NCI-H187 treated with DMSO at 0.1 percent for 48 hours (cell line): ENCODE measurements at places on chromosomes 1 and 21.

DNA sequence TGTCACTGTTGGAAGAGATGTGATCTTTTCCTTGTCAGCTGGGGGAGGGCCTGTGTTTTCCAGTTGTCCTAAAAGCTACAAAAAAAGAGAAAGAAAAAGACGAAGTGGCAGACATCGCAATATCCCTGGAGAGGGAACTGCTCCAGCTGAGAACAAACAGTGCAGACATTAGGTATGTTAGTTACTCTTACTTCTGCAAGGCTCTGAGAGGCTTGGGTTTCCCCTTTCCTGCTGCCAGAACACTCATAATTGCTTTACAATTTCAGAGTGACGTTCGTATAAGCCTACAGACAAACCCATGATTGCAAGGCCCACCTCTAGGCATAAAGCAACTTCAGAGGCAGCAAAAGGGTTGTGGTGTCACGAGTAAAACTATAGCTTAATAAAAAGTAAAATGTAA lies 31.1 kb downstream of the CD160 start:
- DNase-seq = no peak

- no peak for DNase-seq
Observed at GRCh38 chr21:22225299-22225698, 1227.1 kb downstream of the NCAM2 start.

DNA sequence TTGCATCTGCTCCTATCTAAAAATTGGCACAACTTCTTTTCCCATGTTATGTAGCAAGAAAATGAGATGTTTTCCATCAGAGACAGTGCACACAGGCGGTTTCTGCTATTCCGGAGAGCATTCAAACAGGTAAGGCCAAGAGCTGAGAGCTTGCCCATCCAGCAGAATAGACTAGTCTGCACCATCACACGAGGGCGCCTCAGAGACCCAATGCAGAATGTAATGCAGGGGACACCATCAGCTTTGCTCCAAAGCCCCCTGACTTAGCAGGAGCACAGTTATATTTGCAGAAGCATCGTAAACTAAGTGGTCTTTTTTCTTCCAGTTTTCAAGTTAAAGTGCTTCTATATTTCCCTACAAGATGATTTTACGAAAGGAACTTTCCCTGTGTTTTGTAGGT lies 4.7 kb downstream of the IL24 start:
- DNase-seq = no peak

DNA sequence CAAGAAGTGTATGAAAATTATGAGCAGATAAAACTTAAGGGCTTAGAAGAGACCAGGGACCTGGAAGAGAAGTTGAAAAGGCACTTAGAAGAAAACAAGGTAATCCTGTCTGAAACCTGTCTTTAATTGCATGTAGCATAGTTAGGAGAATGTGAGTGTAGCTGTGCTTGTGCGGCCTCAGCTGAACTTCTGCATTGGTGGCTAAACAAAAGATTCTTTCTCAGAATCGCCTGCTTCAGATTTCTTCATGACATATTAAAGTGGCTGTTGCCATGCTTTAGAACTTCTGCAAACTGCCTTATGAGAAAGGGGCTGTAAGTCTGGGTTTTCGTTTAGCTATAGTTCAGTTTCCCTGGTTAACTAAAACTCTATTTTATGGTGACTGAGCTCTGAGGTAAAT lies 94.5 kb downstream of the VPS26C start:
- no peak for DNase-seq

DNA sequence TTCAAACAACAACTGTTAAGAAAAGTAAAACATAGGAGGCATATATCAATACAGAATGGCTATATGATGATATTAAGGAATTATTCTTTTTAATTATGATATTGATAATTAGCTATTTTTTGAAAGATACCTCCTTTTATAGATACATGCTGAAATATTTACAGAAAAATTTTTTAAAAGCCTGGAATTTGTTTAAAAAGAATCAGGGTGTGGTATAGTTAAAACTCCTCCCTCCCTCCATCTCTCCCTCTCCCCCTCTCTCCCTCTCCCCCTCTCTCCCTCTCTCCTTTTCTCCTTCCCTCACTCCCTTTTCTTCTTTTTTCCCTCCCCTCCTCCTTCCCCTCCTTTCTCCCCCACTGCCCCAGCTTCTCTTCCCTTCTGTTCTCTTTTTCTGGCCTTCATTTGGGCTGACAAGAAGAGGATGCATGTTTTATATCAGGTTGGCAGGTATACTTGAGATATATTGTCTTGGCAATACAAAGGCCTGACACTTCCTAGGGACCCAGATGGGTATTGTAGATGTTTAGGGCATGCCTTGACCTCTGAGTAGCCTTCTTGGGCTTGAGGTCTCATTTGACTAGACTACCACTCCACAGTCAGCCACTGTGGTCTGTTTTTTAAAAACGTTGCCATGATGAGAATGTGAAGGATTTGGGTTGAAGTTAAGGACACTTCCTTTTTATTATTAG lies 124.5 kb downstream of the FGGY start:
- no peak for DNase-seq

- no peak for DNase-seq
Observed at GRCh38 chr1:51327386-51327785, 3.0 kb downstream of the TTC39A start.

DNA sequence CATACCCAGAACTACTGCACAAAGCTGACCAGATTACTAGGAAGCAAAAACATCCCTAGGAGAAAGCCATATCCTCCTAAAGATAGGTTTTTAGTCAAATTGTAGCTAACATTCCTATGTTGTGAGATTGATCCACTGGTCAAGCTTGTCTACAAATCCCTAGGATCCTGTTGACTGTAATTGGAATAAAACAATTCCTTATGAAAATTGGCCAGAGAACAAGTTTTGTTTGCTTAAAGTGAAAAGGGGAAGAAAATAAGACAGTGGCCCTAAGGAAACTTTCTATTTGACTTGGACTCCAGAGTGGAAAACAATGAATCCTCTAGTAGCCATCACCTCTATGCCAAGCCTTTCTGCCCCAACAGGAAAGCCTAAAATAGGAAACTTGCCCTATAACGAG lies 645.2 kb upstream of the USP24 start:
- DNase-seq = no peak

DNA sequence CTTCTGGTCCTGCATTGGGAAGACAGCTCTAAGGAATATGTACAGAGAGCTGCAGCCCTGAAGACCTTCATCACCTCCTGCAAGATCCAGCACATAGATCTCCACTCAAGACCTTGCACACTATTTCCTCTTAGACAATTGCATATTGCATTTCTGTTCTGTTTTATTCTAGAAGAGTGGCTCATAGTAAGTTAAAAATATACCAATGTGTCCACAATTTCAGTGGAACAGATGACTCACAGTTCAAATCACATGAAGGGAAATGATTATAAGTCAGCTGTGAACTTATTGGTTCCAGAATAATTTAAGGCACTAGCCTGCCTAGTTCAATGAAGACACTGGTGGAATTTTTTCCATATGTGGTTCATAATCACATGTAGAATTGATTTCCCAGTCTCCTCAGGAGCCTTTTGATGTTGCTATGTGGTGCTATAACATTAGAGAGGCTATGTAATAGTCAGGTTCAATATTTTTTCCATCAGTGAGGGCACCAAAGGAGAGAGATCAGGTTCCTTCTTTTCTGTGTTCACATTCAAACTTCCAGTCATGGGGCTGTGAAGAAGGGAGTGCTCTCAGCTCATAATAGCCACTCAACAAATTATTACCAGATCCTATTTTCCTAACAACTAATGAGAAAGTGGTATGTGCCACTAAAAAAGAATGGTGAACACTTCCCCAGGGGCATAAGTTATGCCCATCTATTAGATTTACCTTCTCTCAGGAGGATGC lies 9.8 kb upstream of the AK5 start:
- DNase-seq = no peak

DNA sequence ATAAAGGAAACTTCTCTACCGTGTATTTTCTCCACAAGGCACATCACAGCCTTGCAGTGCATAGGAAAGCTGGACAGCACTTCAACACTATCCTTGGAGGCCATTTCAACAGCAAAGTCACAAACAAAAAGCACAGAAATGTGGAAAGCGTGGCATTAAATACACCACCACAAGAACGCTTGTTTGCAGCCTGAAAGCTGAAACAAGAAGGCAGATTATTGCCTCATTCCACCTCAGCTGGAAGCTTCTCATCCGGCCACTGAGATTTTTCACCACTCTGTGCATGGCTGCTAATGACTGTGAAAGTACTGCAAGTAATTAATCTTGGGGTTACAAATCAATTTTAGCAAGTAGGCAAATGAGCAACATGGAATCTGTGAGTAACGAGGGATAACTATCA lies 50.9 kb upstream of the GALNT2 start:
- DNase-seq = no peak

GRCh38 chr21:42069327-42069726 lies 1.8 kb upstream of the UMODL1 start:
- no peak for DNase-seq

GRCh38 chr1:162042361-162042760 lies 18.7 kb upstream of the OLFML2B start:
- DNase-seq = no peak
